ENCODE measurements at places on chromosomes 12 and 14.

GRCh38 chr14:74572726-74573301 lies 39.2 kb downstream of the LTBP2 start:
- no peak for DNase-seq

DNA sequence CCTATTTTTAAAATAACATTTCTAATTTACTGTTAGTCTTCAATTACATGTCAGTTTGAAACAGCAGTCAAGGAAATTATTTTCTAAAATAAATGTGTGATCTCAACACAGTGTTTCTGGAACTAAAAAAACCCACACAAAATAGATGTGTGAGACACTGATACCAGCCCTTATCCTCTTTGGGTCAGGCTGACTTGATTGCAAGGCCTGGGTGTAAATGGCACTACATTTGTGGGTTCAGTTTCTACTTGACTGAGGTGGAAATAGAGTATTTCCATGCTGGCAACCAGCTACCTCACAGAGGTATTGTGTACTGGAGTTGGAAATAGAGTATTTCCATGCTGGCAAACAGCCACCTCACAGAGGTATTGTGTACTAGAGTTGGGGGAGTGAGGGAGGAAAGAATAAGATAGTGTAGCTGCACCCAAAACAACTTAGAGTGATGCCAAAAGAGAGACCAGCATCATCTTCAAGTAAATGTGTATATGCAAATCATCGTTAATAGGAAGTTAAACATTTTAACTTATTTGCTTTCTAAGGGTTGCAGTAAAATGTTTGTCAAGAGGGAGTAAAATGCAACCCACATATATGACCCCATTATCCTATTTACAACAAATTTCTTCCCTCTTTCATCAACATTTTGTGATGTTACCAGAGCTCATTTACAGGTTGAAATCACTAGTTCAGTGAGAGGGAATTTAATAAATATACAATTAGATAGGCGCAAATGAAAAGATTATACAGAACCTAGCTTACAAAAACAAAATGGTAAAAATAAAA lies 10.7 kb upstream of the LYZ start:
- peak; percentile 55 for DNase-seq

DNA sequence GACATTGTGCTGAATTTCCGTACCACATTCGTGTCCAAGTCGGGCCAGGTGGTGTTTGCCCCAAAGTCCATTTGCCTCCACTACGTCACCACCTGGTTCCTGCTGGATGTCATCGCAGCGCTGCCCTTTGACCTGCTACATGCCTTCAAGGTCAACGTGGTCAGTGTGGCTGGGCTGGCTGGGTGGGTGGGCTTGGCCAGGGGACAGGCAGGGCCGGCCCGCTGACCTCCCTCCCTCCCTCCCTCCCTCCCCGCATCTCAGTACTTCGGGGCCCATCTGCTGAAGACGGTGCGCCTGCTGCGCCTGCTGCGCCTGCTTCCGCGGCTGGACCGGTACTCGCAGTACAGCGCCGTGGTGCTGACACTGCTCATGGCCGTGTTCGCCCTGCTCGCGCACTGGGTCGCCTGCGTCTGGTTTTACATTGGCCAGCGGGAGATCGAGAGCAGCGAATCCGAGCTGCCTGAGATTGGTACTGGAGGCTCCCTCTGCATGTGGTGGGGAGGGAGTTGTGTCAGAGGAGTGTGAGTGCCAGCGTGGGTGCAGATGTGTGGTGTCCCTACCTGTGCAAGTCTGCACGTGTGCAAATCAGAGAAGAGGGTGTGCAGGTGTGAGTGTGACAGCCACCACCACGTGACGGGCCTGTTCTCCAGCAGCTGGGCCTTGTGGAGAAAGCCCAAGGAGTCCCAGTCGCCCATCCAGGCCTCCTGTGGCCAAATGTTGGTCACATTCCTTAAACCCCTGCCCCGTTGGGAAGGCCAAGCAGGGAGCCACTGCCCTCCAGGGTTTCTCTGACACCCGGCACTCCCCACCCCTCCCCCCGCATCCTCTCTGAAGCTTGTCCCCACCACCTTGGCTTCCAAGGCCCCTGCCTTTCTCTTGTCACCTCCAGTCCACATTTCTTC lies 5.3 kb downstream of the KCNH3 start:
- DNase-seq, result no peak

GRCh38 chr12:13044002-13044905 lies at the start of gene FAM234B:
TSS of gene FAM234B (plus strand) at chr12:13044381. CDS start at chr12:13044404, 23 bp downstream.
- peak; percentile 77 for DNase-seq

DNA sequence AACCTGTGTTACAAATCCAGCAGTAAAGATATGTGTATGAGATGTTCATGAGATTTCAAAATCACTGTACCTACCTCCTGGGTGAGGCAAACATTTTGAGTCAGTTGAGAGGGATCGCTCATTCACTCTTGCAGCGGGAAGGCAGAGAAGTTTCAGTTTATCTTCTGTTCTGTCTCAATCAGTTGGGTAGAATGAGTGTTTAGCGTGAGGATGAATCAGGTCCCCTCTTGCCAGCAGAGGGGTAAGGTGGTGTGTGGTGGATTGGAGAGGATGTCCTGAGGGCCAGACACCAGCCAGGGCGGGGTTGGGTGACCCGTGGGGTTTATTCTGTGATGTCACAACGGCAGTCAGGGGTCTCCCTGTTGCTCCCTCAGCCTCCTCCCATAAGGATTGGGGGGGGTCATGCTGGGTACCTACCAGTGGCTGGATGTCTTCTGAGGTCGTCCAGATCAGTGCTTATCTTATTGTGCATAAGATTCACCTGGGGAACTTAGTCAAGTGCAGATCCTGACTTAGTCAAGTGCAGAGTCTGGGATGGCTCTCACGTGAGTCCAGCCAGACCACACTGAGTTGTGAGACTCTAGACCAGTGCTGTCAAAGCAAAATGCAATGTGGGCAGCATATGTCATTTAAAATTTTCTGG lies at the start of gene GSG1:
Gene GSG1, minus strand, starts transcription at position 277 of the 643 bp plus-strand sequence. Its CDS starts 155 bp downstream, at position 122.
- peak; percentile 52 for DNase-seq

DNA sequence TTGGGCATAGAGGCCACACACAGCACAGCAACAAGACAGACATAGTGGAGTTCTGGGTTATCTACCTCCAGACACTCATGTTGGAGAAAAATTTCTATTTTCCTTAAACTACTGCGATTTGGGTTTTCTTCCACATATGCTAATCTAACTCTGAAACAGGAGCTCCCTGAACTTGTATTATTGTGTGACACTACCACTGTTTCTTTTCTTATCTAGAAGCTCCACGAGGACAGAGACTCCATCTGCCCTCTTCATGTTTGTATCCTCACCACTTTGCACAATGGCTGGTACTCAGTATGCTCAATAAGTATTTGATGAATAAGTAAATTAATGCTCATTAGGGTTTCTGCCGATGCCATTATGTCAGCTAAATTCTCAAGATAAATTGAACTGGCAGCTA lies 218.6 kb downstream of the PAX9 start:
- DNase-seq, result no peak

DNA sequence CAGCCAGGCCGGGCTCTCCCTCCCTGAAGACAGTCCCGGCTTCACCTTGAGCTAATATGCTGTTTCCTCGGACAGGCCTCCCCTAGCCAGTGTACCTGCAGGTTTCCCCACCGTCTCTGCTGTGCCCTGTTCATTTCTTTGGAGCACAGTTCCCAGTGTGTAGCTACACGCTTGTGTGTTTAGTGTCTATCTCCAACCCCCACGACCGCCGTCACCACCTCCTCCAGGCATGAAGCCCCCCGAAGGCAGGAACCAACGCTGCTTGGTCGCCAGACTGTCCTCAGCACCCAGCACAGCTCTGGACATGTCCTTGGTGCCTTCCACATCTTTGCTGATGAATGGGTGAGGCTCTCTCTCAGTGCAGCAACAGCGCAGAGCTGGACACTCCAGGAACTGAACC lies 26.2 kb upstream of the PLEKHG6 start:
- no peak for DNase-seq

GRCh38 chr14:101313268-101313667 lies 248.0 kb upstream of the DIO3 start:
- no peak for DNase-seq

DNA sequence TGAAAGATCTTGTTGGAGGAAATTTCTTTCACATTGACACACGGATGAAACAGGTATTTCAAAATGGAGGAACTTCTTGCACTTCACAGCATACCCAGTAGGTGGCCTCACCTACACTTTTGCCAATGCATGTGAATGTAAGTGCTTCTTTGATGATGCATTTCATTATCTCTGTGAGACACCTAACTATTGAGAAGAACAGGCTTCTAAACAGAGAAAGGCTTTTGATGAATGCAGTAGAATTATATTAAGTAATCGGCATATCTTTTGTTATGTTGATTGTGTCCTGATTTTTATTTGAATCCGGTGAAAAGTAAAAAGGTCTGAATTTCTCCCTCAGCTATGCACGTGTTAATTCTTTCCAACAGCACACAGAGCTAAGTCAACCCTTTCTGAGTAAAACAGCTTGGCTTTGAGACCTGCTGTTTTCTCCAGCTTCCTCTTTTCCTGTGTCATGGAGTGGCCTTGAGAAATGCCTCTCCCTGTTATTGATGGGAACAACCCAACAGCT lies 399.0 kb downstream of the NAV3 start:
- DNase-seq, result peak; percentile 18

GRCh38 chr14:91252871-91253794 lies 8.6 kb upstream of the GPR68 start:
- DNase-seq, result peak; percentile 11

GRCh38 chr12:70919176-70919575 lies 1.4 kb downstream of the PTPRR start:
- DNase-seq, result no peak

- no peak for DNase-seq
Observed at GRCh38 chr14:74620497-74620921, 8.5 kb upstream of the LTBP2 start.

GRCh38 chr12:4286228-4286627 lies 12.7 kb downstream of the CCND2 start:
- DNase-seq, result peak; percentile 55

- DNase-seq, result no peak
Observed at GRCh38 chr12:22333713-22334409, 646 bp downstream of the ST8SIA1 start.

DNA sequence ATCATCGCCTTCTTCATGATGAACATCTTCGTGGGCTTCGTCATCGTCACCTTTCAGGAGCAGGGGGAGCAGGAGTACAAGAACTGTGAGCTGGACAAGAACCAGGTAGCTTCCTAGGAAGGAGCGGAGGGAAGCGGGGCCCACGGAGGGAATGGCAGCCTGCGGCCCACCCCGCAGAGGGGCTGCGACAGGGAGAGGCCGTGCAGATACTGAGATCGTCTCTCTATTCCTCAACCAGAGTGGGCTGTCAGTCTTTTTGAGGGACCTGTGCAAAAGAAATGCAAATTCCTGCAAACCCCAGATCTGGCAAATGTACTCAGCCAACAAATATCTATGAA lies 186.2 kb upstream of the FKBP4 start:
- DNase-seq, result no peak

- DNase-seq, result no peak
Observed at GRCh38 chr12:26919216-26919555, 18.6 kb downstream of the INTS13 start.

DNA sequence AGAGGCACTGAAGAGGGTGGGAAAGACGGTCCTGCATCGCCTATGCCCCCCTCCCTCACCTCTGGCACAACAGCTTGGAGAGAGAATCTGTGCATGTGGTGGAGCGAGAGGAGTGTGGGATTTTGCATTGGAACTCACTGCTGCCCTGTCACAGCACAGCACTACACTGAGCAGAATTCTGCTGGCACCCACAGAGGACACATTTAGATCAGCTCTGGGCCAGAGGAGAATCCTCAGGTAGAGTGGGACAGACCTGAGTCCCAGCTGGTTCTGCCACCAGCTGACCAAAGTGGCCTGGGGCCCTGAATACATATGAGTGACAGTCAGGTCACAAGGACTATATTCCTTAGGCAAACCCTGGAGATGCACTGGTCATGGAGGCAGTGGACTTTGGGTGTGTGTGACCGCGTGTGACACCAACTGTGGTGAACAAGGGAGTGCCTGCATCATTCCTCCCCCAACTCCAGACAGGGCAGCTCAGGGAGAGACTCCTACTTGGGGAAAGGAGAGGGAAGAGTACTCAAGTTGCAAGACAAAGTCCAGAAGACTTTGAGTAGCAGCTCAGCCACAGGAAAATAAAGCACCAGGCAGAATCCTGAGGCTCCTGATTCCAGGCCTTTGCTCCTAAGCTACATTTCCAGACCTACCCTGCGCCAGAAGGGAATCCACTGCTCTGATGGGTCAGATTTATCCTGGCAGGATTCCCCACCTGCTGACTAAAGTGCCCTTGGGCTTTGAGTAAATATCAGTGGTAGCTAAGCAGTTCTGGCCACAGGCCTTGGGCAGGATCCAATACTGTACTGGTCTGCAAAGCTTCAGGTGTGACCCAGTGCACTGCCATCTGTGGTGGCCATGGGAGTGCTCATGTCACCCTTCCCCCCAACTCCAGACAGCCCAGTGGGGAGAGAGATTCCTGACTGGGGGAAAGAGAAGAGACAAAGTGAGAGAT lies 10.6 kb upstream of the ACOT1 start:
- no peak for DNase-seq

GRCh38 chr12:131364903-131365820 lies 345.7 kb upstream of the SFSWAP start:
- DNase-seq, result no peak

DNA sequence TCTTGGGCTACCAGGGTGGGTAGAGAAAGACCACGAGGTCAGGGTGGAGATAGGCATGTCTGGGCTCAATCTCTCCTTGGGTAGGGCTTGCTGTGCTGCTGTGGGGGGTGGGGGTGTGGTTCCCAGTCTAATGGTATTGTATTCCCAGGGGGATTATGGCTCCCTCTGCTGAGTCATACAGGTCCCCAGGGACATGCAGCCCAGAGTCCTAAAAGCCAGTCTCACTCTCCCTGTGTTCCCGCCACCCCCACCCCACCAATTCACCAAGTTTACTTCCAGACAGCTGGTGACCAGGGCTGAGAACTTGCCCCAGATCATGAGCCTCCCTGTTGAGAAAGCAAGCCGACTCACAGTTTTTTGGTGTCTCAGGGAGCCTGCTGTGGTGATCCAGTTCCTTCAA lies 367.6 kb downstream of the C12orf75 start:
- no peak for DNase-seq

GRCh38 chr12:98699586-98699985 lies 54.5 kb downstream of the APAF1 start:
- DNase-seq, result peak; percentile 41

- DNase-seq, result peak; percentile 45
Observed at GRCh38 chr14:91338379-91338778, 79.2 kb downstream of the CCDC88C start.

DNA sequence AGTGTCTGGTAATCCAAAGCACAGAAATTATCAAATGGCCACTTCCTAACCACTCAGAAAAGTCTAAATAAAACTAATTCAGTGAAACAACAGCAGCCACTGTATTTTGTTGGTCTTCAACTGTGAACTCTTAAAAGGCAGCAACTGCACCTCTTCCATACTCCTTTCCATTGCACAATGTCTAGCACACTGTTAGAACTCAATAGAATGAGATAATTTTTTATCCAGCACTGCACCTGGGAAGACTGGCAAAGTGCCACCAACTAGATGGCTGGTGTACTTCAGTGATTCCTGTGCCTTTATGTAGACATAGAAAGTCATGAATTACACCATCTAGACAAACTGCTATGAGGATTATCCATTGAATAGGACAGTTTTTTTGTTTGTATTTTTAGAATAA lies 26.2 kb downstream of the LGR5 start:
- DNase-seq, result no peak

- DNase-seq, result no peak
Observed at GRCh38 chr12:6608592-6609281, 1.6 kb upstream of the CHD4 start.
